Central memory CD8-positive, alpha-beta T cell (primary cell): ENCODE measurements at places on chromosomes 12 and 14.
A peak's percentile ranks its signal among the peaks of the same experiment; 100 is the strongest.

- DNase-seq, result no peak
- H3K27me3 ChIP-seq, result no peaks in the 10 kb centered on the region
- no peak overlapping the region for H3K27ac ChIP-seq
- no peak overlapping the region for H3K4me3 ChIP-seq
- H3K36me3 ChIP-seq, result peaks cover 20% of the 10 kb centered on the region
Observed at GRCh38 chr12:95220726-95221125, 3.1 kb downstream of the VEZT start.

DNA sequence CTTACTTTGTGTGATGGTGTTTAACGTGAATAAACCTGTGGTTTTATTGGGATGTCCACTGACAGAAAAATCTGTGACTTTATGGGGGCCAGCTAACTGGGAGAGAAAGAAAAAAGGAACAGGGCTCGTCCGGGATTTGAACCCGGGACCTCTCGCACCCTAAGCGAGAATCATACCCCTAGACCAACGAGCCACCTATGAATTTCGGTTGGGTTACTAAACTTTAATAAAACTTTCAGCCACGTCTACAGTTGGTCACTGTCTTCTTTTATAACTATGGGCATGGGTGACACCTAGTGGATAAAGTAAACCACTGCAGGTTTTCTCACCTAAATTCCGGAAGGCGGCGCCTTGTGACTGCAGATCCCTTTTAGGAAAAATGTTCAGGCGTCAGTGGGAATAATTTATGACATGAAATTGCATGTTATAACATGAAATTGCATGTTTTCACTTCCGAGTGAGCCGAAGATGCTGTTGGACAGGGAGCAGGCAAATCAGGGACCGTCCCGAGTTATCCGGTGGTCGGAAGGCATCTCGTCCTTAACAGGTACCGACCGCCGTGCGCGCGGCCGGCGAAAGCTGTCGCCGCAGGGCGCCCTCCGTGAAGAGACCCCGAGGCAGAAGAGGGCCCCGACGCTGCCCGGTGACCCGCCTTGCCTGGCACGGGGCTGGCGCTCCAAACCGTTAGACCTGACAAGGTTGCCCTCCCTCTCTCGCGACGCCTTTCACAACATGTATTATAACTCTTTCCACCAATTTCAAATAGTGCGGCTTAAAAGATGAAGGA, 18.2 kb upstream of the RNASE12 start:
- DNase-seq, result peak; percentile 66
- peaks cover 4% of the 10 kb centered on the region for H3K36me3 ChIP-seq
- H3K4me1 ChIP-seq, result no peaks in the 10 kb centered on the region
- H3K27ac ChIP-seq, result no peak overlapping the region
- H3K27me3 ChIP-seq, result no peaks in the 10 kb centered on the region

- H3K36me3 ChIP-seq, result no peaks in the 10 kb centered on the region
- no peaks in the 10 kb centered on the region for H3K4me1 ChIP-seq
- no peak overlapping the region for H3K27ac ChIP-seq
- H3K27me3 ChIP-seq, result no peaks in the 10 kb centered on the region
Observed at GRCh38 chr12:41557344-41557743, 369.2 kb downstream of the PDZRN4 start.

DNA sequence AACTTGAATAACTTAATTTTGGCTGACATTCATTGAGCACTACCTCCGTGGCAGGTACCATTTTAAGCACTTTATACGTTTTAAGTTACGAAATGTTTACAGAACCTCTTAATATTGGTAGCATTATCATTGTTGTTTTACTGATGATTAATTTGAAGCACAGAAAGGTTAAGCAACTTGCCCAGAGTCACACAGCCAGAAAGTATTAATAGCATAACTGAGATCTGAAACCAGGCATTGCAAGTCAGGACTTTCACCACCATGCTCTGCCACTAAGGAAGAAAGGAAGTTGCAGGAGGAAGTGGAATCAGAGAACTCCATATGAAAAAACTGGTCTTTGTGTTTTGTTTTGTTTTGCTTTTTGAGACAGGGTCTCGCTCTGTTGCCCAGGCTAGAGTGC, 28.2 kb upstream of the BCAT1 start:
- H3K27me3 ChIP-seq, result no peaks in the 10 kb centered on the region
- no peak overlapping the region for H3K27ac ChIP-seq
- H3K36me3 ChIP-seq, result no peaks in the 10 kb centered on the region
- DNase-seq, result no peak
- no peaks in the 10 kb centered on the region for H3K4me1 ChIP-seq
